Activated naive CD4-positive, alpha-beta T cell (primary cell): ENCODE measurements at places on chromosomes 2 and 18.

DNA sequence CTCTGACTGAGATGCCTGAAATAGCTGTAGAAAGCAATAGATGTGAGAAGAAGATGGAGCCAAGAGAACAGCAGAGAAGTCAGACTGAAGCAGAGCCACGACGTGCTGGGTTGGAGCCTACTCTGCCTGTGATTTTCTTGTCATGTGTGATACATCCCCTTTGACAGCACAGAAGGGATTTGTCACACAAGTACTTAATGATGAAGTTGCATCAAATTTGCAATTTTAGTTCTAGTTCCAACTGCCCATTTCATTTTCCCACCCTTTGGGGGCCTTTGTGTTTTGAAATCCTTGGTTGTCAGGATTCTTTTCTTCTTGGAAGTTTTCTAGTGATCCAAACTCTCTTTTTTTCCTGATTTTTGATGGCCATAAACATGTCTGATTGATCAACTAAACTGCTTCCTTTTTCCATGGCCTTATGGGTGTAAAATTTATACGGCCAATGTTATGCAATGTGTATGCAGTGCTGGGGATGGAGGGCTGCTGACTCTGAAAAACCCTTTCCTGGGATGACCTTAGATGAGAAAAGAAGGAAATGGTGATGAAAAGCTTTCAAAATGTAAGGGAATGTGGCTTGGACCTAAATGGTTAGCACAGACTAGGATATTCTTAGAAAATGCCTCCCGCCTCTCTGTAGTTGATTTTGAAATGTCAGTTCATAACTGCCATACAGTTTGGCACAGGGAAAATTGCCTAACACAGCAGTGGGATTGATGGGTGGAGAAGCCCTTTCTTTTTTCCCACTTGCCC, 9.6 kb upstream of the B3GNT2 start:
- no peak for DNase-seq

DNA sequence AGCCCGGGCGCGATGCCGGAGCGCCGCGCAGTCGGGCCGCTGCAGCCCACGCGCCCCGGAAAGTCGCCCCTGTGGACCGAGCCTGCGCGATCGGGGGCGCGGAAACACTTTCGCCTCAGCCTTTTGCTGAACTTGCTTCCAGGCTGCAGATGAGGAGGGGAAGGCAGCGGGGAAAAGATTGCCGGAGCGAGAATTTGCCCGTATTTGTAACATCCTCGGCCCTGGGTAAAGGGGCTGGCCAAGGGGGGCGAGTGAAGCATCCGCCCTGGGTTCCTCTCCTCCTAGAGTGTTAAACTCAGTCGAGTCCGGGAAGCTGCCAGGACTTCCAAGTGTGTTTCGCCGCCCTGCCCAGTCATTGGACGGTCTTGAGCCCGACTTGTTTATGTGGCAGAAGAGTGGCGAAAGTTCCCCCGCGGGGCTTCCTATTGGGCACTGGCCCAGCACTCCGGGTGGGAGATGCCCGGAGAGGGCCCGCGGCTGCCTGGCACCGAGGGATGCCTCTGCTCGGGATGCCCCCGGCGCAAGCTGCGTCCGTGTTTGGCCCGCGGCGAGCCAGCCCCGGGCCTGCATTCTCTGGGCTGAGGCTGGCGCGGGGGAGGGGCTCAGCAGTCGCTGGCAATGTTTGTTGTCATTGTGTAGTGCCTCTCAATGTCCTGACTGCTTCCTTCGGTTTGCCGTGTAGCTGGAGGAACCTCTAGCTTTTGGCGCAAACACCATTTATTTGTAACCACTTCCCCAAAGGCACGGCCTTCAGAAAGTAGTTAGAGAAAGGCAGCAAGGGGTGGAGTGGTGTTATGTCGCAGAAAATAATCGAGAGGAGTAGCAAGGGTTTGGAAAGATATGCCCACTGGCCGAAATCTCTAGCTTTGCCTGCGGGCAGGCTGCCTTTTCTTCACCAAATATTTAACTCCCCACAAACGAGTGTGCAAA, 1.1 kb downstream of the CYBRD1 start:
- DNase-seq: no peak

GRCh38 chr2:200025717-200026116, 70.3 kb downstream of the MAIP1 start:
- DNase-seq: no peak

- DNase-seq: no peak
Observed at GRCh38 chr2:188091220-188091619, 200.5 kb upstream of the GULP1 start.

DNA sequence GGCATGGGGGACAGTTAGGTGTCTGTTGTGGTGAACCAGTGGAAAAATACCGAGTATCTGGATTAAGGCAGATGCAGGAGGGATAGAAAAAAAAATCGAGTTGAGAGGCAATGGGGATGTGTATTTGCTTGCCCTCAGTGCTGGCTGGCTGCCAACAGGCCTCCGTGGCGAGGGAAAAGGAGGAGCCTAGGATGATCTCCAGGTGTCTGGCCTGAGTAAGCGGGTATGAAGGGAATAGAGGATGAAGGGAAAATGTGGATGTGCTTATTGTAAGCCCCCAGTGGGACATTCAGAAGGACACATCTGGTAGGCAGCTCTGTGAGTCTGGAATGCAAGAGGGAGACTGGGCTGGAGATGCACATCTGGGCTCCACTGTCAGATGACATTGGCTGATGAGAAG, 22.8 kb downstream of the KCNS3 start:
- no peak for DNase-seq
